ENCODE measurements at places on chromosomes 4 and X. TPM values are rescaled to one million over a fixed set of nuclear protein-coding genes. Genes with fewer than 3 reads are reported as not detected.

SAP30 gene
- 21.2 TPM for total RNA-seq

NUP62CL gene
- total RNA-seq = under 0.01 TPM

DCAF8L2 gene
- not detected for total RNA-seq

TEX13D gene
- total RNA-seq = not detected

CLNK gene
- not detected for total RNA-seq

MID1 gene
- 16.4 TPM for total RNA-seq

PAK3 gene
- total RNA-seq = 2.2 TPM

SAGE1 gene
- total RNA-seq = not detected

MAGEA8 gene
- not detected for total RNA-seq

FHIP1A gene
- under 0.01 TPM for total RNA-seq

ZNF157 gene
- total RNA-seq = under 0.01 TPM

PNMA5 gene
- 0.64 TPM for total RNA-seq

Data from fibroblast of villous mesenchyme (primary cell).